Subcutaneous preadipocyte (primary cell): ENCODE measurements at places on chromosomes 16 and 17. TPM values are rescaled to one million over a fixed set of nuclear protein-coding genes. Genes with fewer than 3 reads are reported as not detected.

The CD79B gene
- total RNA-seq = 0.39 TPM in 1 of 2 replicates, not detected in the other

The CD7 gene
- 0.39 TPM in 1 of 2 replicates, not detected in the other for total RNA-seq

The HSPB9 gene
- not detected in 2 replicates for total RNA-seq

The C1QTNF8 gene
- total RNA-seq = not detected in 2 replicates

The FBXW10B gene
- total RNA-seq = 0.73 and 2.2 TPM in 2 replicates

The GPRC5C gene
- total RNA-seq = 0.20 and 0.37 TPM in 2 replicates

The MYH8 gene
- total RNA-seq = not detected in 2 replicates

The ZG16B gene
- 0.37 TPM in 1 of 2 replicates, not detected in the other for total RNA-seq

The TM4SF5 gene
- not detected in 2 replicates for total RNA-seq

The CBX8 gene
- 1.1 and 2.0 TPM in 2 replicates for total RNA-seq

The KDM8 gene
- 2.6 and 4.1 TPM in 2 replicates for total RNA-seq

The CFAP119 gene
- 1.5 and 2.5 TPM in 2 replicates for total RNA-seq

The PRR15L gene
- total RNA-seq = not detected in 2 replicates

The KRT24 gene
- not detected in 2 replicates for total RNA-seq

The ABCA8 gene
- total RNA-seq = 22.7 and 47.4 TPM in 2 replicates

The TGFB1I1 gene
- 35.0 and 37.5 TPM in 2 replicates for total RNA-seq

The MT3 gene
- not detected in 2 replicates for total RNA-seq

The CCDC144A gene
- total RNA-seq = 0.59 and 2.2 TPM in 2 replicates

The OR3A1 gene
- total RNA-seq = under 0.01 and 0.20 TPM in 2 replicates

The DNAI2 gene
- total RNA-seq = not detected in 2 replicates

The FZD2 gene
- 2.9 and 3.7 TPM in 2 replicates for total RNA-seq
